ENCODE measurements at places on chromosomes 12 and 14. TPM values are rescaled to one million over a fixed set of nuclear protein-coding genes. Genes with fewer than 3 reads are reported as not detected.

- no peak for DNase-seq
Measured at GRCh38 chr12:110732572-110732971, 10.1 kb downstream of the PPP1CC start.

DNA sequence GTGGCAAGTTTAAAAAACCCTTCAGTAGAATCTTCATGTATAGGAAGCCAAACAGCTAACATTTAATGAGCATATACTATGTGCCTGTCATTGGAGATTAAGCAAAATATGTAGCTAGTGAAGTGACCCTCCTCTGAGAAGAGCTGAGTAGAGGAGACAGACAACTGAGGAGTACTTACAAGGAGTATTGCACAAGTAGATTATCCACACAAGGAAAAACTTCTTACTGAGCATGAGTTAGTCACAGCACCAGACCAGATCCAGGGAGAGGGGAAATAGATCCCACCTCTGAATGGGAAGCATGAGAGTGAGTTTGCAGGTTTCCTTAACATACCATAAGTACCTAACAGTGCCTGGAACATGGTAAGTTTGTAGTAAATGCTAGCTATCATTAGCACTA lies 33.0 kb downstream of the FRMD6 start:
- DNase-seq: no peak

- peak; percentile 68 for DNase-seq
Measured at GRCh38 chr14:66495218-66496098, 9.3 kb downstream of the CCDC196 start.

DNA sequence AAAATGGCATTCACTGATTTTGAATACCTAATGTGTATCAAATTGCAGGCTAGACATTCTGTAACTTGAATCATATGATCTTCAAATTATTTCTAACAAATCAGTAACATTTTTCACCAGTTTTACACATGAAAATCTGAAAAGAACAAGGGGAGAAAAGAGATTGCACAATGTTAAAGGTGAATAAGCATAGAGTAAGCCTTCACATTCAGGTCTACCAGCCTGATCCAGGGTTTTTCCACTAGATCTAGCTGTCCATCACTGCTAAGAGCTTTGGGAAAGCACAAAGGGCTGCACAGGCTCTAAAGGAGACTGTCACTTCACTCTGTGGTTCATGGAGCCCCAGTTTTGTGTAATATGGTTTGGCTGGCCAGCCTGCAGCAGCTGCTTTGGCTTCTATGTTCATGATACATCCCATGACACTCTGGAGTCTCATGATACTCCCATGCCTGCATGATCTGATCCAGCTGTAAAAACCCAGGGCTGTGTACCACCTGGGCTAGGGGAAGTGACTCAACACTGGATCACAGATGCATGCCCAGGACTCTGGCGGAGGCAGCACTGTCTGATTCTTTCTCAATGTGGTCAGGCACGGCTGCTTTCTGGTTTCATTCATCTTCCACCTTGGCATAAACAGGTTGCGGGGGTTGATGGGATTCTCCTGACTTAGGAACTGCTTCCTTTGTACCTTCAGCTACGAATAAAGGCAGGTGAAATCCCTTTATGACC lies 859.7 kb downstream of the GALC start:
- DNase-seq: peak; percentile 90

DNA sequence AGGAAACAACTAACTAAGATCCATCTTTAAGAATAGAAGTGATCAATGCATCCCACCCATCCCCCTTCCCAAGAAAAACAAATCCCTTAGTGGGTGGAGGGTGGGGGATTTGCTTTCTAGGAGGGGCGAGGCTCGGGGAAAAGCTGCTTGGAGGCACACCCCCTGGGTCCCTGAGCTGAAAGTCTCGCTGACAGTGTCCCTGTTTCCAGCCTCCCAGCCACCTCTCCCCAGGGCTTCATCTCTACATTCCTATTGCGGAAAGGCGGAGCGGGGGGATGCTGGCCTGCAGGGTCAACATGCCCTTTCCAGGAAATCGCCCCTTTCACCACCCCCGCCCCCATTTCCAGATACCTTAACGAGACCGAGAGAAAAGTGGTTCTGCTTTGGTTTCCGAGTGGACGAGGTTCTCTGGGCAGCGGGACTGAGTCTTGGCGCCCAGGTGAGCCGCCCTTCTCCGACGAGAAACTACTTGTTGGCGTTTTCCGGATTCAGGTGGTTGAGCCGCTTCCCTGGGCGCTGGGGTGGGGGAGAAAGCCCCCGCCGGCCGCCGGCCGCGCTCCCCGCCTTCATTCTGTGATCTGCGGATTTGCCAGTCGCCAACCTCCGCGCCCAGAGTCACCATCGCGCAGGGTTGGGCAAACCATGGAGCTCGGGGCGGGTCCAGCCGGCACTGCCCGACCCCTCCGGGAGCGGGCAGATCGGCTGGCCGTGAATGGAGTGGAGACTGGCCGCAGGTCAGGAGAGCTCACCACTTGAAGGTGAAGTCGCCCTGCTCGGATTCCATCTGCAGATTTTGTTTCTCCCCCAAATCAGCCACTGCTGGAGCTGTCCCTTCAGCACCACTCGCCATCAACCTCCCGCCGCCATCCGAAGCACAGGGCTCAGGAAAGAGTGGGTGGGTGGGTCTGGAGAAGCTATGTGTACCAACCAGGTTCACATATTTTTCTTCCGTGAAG lies 505 bp downstream of the KCNC2 start:
- peak; percentile 53 for DNase-seq

DNA sequence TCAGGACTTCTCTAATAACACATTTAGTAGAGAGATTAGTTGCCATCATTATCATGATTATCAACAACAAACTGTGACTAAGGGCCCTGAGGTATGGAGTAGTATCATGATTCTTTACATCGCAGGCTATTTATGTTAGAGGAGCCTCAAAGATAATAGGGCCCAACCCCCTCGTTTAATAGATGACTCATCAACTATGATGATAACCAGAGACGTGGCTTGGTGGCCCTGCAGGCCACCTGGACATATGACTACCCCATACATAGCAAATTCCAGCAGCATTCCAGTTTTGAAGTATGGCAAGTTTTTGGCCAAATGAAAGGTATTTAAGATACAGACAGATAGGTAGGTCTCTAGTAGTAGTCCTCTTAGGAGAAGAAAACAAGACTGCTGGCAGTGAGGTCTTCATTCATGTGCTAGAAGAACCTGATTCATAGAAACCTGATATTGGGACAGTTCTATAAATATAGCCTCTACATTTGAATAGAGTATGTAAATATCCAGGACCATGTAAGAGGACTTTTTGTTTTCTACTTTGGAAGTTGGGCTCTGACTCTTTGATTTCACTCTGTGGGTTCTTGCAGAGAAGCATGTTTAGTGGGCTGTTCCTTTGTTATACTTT lies 5.6 kb downstream of the RIC8B start:
- DNase-seq: no peak

DNA sequence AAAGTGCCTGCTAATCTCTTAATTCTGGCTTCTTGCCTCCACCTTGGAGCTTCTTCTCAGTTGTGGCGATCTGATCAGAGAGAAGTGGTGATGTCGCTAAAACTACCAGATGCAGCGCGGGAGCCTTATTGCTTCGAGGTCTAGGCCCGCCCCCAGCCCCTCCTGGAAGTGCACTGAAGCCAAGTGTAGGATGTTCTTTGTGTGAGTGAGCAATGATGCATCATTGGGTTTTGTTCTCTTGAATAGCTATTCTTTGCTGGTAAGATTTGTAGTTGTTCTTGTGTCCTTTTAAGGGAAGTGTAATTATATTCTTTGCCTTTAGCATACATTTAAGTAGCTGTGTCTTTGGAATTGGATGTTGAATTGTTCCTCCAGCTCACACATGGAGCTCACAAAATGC lies 35.8 kb downstream of the MTHFD1 start:
- DNase-seq: no peak

DNA sequence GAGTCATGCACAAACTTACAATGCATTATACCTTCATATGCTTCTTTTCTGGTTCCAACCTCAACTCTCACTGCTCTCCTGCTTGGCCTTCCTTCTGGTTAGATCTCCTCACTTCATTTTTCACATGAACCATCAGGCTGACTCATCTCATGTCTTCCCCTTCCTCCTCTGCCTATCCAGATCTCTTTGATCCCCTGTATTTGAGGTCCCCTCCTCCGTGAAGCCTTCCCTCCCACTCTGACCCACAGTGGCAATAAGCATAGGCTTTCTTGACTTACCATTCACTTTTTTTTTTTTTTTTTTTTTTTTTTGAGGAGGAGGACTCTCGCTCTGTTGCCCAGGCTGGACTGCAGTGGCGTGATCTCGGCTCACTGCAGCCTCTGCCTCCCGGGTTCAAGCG lies 14.7 kb upstream of the ASIC1 start:
- DNase-seq: no peak

- peak; percentile 23 for DNase-seq
Measured at GRCh38 chr12:68240079-68240478, 13.3 kb downstream of the IL22 start.

DNA sequence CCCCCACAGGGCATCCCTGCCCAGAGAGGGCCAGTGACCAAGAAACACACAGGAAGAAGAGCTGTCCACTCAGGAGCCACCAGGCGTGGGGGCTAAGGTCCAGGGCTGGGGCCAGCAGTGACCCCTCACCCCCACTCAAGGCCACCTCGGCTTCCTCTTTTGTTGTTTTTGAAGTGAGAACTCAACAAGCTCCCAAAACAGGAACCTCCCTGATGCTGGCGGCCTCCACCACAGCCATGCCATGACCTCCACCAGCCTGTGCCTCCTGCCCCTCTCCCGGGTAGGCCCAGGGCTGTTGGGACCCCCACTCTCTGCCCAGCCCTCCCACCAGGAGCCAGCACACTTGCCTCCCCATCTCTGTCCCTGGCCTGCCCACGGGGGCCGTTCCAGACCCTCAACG lies 7.8 kb downstream of the AKT1 start:
- no peak for DNase-seq

- no peak for DNase-seq
Measured at GRCh38 chr12:83664650-83665049, 977.9 kb downstream of the TMTC2 start.

DNA sequence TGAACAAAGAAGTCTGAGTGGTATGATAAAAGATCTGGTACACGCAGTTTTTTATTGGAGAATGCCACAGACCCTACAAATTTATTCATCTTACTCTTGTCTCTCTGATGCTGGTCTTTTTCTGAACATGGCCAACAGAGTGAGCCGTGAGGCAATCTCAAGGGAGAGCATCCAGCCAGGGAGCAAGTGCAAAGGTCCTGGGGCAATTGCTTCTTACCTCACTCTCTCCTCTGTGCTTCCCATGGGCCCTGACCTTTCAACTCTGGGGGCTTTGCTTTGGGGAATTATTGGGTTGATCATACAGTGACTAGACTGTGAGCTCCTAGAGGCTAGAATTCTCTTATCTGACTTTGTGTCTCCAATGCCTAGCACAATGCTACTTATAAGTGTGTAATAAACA lies 171.7 kb downstream of the MYRFL start:
- no peak for DNase-seq

- peak; percentile 95 for DNase-seq
Measured at GRCh38 chr12:6323340-6323994, 13.0 kb downstream of the PLEKHG6 start.

- no peak for DNase-seq
Measured at GRCh38 chr12:109619002-109619604, 45.5 kb downstream of the MVK start.

DNA sequence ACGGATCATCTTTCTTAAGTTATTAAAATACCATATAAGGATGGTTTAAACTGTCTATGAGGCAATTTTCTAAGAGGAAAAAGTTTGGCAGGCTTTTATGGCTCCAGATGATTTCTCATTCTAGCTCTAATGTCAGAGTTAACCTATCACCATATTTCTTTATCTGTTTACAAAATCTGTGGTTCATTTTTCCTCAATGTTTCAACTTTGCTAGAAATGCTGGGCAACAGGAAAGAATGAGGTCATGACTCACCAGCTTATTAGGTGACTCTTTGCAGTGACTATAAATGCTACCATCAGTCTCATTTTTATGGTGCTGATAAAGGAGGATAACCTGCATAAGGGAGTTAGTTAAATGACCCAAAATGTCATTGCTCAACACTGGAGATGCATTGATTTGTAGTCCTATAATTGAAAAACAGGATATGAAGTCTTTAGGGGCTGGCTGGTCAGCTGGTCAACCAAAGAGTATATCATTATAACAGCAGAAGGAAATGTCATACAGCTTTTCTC lies 45.3 kb upstream of the RAP1B start:
- DNase-seq: peak; percentile 63

DNA sequence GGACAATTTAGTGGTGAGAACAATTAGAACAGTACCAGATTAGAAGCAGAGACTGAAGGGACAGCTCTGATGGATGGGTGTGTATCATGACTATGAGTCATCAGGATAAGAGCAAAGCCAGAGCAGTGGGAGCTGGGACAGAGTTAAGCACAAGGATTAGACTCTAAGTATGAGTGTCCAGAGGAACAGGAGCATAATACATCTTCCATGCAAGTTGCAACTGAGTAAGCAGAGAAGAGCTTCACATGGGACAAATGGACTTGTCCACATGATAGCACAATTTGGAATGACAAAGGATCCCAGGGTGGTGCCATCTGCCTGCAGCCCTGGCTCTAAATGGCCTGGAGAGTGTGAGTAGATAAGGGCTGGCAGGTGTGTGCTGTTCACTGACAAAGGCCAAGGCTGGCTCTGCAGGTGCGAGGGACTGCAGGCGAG lies 226.4 kb upstream of the CAND1 start:
- DNase-seq: peak; percentile 6

DNA sequence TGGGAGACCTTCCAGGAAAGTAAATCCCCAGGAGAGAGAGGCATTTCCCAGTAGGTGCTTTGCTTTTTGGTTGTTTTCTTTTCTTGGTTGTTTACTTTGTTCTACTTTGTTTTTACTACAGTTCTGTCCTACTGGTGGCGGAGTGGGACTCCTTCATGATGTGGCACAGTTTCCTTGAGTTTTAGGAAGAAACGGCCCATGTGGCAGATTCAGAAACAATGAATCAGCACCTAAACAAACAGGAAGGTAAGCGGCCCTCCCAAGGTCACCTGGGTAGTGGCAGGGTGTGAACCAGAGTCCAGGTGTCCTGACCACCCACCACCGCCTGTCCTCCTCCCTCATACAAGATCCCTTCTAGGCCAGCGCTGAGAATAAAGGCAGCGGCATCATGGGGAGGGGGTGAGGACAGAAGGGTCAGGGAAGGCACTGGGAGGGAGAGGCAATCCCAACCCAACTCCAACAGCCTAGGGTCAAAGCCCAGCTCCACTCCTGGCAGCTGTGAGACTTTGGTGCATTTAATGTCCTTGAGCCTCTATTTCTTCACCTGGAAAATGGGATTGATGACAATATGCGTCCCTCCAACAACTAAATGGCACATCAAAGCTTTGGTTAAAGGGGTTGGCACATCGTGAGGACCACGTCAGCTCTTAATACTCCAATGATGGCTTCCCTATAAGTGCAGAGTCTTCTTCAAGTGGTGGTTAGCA lies 111.5 kb upstream of the BCL2L14 start:
- no peak for DNase-seq

ARHGEF40 gene
- 67.3 TPM for total RNA-seq

BLTP3B gene
- 38.5 TPM for total RNA-seq

C3AR1 gene
- not detected for total RNA-seq

DAO gene
- not detected for total RNA-seq

ASCL1 gene
- not detected for total RNA-seq

PPM1H gene
- total RNA-seq: 24.6 TPM

WNT1 gene
- not detected for total RNA-seq

REM2 gene
- 0.42 TPM for total RNA-seq

Measured in myocyte (in vitro differentiated cells).